ENCODE measurements at places on chromosomes 3 and 15. TPM values are rescaled to one million over a fixed set of nuclear protein-coding genes. Genes with fewer than 3 reads are reported as not detected.

The MKRN2OS gene
- total RNA-seq, result not detected

The BRPF1 gene
- total RNA-seq, result 18.7 TPM

DNA sequence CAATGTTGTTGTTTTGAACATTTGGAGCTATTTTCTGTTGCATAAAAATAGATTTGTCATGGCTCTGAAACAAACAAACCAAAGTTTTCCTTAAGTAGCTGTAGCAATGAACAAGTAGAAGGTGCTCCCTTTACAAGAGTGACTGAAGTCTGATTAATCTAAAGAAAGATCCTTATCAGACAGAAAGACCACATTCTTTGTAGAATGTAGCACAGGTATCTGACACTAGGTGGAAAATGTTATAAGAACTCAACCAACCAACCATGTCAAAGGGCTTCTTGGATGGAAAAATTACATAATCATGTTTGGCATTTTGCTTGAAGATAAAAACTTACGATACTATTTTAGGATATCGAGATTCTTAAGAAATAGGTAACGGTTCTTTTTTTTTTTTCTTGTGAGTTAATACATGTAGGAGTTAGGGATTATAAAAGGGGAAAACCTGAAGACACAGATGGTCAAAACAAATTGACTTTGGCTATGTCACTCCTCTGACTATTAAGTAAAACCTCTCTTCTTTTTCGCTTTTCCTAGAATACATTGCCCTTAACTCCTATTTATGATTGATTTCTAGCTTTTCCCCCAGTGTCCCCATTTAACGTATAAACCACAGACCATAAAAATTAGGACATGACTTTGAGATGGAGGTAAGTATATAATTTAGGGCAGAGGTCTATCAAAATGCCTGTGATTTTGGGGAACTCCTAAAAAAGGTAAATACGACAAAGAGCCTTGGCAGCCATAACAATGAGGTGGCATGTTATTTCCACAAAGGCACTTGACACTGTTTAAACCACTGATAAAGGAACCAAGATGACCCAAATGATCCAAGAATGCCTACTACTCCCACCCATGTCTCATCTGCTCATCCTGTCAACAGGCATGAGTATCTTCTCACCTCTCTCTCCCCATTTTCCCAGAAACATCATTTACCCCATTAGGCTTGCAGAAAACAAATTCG is 72.0 kb downstream of the CCR4 start:
- DNase-seq, result no peak

- peak; percentile 33 for DNase-seq
Observed at GRCh38 chr3:50623840-50624474, 7.0 kb downstream of the MAPKAPK3 start.

DNA sequence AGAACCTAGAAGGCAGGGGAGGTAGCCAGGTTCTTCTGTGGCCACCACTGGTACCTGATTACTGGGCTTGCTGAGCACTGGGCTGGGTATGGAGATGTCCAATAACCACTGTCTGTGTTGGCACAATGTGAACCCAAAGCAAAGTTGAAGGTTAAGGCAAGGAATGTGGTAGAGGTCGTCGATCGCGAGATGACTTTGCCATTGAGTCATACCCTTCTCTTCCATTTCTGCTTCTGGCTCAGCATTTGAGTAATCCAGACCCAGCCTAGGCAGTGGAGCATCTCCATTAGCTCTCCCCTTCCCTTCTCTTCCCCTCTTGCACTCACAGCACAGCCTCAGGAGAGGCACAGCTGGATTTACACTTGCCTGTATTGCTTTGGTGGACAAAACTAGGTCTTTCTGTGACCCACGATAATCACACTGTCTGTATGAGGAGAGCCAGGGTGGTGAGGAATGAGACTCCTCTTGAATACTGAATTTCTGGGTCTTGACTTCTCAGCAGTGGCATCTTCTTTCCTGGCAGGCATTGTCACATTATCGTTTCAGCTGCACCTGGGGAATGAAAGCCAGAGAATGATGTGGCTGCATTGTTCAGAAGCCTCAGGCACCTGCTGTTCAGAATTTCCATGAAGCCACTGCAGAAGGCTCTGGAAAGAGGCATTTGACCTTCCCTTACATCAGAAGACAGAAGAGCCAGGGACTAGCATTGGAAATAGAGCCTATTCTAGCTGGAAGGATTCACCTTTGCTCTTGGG is 272.6 kb downstream of the PDCD6IP start:
- DNase-seq, result no peak

Data from lung microvascular endothelial cell (primary cell).